ENCODE measurements at places on chromosomes 3 and 15.

- DNase-seq = no peak
Measured at GRCh38 chr3:112667599-112667998, 26.7 kb upstream of the CCDC80 start.

DNA sequence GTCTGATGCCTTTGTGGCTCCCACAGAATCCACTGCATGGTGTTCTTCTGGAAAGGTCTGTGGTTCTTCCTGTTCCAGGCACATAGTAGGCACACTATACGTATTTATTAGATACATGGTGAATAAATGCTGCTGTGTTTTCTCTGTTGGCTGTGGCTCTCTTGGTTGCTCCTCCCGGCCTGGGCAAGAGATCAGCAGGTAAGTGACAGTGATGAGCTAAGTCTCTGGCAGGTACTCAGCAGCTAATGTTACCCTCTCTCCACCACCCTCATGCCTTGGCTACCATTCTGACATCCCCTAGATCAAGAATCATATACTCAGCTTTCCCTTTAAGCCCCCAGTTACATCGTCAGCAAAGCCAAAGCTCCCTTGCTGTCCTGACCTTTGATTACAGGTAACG, 8.4 kb downstream of the SV2B start:
- no peak for DNase-seq

DNA sequence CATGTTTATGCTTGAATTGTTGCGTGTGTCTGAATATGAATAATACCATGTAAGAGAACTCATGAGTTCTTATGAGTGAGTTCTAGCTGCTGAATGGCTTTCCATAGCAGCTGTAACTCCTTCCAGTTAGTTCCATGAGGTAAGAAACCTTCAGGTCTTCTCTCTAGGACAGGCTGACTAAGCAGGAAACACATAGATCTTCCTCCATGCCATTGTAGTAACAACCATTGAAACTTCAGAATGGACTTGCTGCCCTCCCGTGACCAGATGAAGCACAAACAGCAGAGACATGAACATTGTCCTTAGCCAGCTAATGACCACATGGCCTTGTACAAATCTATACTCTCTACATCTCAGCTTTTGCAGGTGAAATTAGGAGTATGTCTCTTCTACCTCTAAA, 200.0 kb downstream of the ZNF385D start:
- DNase-seq = no peak

DNA sequence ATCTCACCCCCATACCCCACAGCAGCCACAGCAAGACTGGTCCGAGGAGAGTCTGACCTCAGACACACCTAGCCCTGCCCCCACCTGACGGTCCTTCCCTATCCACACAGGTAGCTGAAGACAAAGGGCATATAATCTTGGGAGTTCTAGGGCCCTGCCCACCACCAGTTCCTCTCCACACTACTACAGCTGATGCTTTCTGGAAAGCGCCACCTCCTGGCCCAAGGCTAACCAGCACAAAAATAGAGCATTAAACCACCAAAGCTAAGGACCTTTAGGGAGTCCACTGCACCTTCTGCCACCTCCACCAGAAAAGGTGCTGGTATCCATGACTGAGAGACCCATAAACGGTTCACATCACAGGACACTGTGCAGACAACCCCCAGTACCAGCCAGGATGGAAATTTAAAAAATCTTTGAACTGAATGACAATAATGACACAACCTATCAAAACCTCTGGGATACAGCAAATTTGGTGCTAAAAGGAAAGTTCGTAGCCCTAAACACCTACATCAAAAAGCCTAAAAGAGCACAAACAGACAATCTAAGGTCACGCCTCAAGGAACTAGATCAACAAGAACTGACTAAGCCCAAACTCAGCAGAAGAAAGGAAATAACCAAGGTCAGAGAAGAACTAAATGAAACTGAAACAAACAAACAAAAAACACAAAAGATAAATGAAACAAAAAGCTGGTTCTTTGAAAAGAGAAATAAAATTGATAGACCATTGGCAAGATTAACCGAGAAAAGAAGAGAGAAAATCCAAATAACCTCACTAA, 122.1 kb upstream of the TPRG1 start:
- DNase-seq = no peak

- no peak for DNase-seq
Measured at GRCh38 chr15:41935566-41936020, 36.8 kb downstream of the EHD4 start.

- DNase-seq = peak; percentile 71
Measured at GRCh38 chr15:25438601-25439368, at the start of gene UBE3A. Gene UBE3A (minus strand): TSS chr15:25439024. CDS start chr15:25409107, 29,917 bp downstream.

DNA sequence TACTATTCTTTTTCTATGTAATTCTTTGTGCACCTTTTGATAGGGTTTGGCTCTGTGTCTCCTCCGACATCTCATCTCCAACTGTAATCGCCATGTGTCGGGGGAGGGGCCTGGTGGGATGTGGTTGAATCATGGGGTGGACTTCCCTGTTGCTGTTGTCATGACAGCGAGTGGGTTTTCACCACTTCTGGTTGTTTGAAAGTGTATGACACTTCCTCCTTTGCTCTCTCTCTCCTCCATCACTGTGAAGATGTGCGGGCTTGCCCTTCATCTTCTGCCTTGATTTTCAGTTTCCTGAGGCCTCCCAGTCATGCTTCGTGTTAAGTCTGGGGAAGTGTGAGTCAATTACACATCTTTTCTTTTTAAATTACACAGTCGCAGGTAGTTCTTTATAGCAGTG, 225.8 kb upstream of the DPPA4 start:
- DNase-seq = no peak

GRCh38 chr15:61216519-61216918, 12.6 kb downstream of the RORA start:
- no peak for DNase-seq

DNA sequence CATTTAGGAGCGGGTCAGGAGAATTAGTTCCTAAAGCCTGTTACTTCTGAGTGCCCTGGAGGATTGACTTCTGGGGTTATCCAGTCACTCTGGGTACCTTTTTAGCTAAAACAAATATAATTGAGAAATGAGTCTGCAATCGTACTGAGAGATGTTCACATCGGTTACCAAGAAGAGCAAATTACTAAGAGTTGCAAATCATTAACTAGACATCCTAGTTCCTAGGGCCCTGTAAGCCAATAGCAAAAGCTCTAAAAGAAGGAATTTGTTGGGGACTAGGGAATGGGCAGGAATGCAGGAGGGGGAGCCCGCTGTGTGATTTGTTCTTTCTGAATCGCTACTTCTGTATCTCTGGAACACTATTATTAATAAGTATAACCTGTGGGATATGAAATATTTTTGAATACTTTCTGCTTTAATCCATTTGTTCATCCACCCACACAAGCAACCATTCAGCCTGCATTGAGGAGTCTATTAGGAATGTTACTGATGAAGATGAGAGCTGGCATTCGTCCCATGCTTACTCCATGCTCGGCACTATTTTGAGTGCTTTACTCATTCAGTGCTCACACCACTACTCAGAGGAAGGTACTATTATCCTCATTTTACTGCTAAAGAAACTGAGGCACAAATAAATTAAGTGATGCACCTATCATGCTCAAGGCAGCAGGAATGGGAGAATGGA, 31.5 kb upstream of the KY start:
- DNase-seq = no peak

DNA sequence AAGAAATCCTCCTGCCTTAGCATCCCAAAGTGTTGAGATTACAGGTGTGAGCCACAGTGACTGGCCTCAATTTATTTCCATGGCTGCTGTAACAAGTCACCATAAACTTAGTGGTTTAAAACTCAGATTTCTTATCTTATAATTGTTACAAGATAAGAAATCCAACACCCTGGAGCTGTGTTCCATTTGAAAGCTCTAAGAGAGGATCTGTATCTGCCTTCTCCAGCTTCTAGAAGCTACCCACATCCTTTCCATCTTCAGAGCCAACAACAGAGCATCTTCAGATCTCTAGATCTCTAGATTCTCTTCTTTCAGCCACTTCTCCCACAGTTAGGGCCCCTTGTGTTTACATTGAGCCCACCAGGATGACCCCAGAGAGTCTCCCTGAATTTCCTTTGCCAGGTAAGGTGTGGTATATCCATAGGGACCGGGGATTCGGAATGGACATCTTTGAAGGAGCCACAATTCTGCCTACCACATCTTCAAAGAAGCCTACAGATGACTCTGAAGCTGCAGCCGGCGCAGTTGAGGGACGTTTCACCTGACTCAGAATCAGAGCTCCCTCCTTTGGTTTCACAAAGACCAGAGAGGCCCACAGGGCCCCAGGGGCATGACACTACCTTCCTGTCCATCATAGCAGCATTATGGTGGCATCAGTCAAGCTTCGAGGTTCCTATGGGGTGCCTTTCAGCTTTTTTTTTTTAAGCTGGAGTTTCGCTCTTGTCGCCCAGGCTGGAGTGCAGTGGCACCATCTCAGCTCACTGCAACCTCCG, 87.0 kb upstream of the IGF1R start:
- no peak for DNase-seq

DNA sequence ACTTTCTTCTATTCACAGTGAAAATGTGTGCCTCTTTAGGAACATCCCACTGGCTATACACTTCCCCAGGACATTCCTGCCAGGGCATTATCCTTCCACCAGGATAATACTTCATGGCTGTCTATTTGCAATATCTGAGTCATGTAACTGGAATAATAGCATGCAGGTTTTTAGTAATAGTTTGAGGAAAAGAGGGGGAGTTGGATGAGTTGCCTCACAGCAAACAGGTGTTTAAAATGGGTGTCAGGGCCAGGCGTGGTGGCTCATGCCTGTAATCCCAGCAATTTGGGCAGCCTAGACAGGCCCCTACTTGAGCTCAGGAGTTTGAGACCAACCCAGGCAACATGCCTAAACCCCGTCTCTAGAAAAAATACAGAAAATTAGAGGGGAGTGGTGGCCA, 585.9 kb downstream of the DIPK2A start:
- no peak for DNase-seq

GRCh38 chr3:31573036-31573779, 40.5 kb downstream of the STT3B start:
- DNase-seq = no peak

DNA sequence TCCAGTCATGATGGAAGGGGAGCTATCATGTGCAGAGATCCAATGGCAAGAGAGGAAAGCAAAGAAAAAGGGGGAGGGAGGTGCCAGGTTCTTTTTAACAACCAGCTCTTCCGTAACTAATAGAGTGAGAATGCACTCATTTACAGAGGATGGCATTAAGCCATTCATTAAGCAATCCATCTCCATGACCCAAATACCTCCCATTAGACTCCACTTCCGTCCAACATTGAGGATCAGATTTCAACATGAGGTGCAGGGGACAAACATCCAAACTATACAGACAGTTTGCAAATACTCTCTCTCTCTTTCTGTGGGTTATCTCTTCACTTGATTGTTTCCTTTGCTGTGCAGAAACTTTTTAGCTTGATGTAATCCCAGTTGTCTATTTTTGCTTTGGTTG, 21.2 kb downstream of the ZDHHC23 start:
- no peak for DNase-seq

DNA sequence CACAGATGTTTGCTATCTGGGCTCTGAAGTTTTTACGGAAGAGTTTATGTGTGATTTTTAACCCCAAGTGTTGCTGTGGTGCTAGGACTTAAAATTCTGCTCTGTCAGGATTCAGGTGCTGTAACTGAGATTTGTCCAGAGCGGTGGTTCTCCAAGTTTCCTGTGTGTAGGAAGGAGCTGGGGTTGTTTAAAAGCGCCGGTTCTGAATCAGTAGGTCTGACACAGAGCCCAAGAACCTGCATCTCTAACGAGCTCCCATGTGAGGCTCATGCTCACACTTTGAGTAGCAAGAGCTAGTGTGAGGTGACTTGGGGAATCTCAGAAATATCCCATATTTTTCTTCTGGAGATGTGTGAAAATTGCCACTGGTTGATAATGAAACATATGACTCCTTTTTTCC, 325.5 kb downstream of the SATB1 start:
- DNase-seq = no peak

DNA sequence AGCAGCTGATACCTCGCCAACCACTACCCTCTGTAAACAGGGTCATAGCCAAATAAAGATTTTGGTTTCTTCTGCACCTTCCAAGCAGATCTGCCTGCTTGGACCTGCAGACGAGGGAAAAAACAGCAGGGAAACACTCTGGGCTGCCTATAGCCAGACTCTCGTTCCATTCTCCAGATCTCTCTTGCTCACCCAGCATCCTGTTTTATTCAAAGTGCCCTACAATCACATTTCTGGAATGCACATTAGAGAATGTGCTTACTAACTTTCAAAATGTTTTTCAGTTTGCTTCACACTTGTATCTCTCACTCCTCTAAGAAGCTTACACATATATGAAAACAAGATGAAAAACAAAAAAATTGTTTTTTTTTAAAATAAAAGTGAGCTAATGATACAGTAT, 71.4 kb downstream of the MLH1 start:
- no peak for DNase-seq

GRCh38 chr15:59339252-59339672, 33.4 kb downstream of the MYO1E start:
- DNase-seq = no peak

GRCh38 chr3:23166276-23166675, 36.9 kb upstream of the UBE2E2 start:
- no peak for DNase-seq

GRCh38 chr15:50051811-50052419, 67.1 kb downstream of the ATP8B4 start:
- DNase-seq = no peak

DNA sequence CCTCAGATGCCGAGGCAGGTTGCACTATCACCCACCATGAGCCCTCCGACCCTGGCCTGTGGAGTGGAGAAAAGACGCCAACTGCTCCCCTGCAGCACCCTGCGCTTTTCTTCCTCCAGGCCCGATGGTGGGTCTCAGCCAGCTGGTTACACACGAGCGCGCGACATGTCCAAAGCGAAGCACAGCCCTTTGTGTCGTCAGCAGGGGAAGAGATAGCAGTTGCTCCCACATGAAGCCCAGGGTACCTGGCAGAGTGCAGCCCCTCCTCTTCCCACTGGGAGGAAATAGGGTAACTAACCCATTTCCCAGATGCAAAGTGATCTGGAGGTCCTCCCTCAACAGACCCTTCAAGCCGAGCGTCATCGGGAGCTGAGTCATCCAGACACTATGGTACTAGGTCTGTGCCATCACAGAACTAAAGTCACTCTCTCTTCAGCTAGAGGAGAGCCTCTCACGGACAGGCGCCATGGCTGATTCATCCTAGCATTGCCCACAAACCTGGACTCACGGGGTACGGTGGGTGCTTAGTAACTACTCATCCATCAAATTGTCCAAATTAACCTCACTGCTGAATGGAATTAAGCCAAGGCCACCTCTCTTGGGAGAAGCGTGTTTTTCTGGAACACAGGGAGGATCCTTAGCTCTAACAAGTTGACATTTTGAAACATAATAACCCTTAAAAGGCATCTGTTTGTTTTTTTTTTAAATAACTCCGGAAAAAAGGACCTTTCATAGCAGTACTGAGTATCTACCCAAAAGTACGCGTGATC, 45.2 kb upstream of the BDH1 start:
- no peak for DNase-seq

- no peak for DNase-seq
Measured at GRCh38 chr3:56624725-56625124, 58.3 kb downstream of the TASOR start.
